ENCODE measurements at places on chromosomes 11 and 22.

DNA sequence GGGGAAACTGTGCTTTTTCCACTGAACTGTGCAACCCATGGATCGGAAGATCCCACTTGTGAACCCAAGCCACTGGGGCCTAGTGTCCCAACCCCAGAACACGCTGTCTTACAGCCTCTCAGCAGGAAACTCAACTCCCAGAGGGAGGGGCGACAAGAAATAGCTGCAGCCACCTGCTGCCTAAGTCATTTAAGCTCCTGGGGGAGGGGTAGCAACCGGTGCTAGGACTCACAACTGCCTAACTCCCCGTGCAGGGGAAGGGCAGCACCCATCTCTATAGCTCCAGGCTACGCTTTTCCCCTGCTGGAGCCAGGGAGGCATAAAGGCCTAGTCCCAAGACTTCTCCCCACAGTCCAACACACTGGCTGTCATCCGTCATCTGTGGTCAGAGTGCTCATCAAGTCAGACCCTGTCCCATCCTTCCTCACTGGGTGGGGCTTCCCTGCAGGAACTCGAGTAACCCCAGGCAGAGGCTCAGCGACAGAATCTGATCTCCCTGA, 363.0 kb downstream of the LUZP2 start:
- no peak for DNase-seq

GRCh38 chr11:119624629-119625028, 104.4 kb downstream of the NECTIN1 start:
- no peak for DNase-seq

DNA sequence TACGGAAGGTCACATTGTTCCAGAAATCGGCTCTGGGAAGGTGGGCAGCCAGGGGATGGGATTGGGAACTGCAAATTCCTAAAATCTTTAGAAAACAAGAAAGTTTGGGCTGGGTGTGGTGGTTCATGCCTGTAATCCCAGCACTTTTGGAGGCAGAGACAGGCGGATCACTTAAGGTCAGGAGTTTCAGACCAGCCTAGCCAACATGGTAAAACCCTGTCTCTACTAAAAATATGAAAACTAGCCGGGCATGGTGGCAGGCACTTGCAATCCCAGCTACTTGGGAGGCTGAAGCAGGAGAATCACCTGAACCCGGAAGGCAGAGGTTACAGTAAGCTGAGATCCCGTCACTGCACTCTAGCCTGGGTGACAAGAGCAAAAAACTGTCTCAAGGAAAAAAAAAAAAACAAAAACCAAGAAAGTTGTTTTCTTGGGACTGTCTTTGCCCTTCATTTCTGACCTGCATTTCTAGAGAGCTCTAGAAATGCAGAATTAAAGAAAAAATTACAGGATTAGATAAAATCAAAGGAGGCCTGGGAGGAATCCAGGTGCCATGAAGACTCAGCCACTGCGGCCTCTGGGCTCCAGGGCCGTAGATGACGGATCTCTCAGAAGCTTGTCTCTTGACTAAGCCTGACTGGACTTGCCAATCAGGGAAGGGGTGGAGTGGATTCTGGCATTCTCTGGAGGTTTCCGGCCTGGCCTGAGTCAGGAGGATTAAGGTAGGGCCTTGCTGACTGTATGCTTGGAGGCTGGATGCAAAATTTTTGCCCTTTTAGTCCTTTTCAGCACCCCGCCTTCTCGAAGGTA, 5.3 kb upstream of the MALAT1 start:
- DNase-seq: no peak

GRCh38 chr22:47334601-47335000, 572.2 kb downstream of the TBC1D22A start:
- no peak for DNase-seq

GRCh38 chr11:58912124-58912523, 27.2 kb upstream of the GLYATL1 start:
- no peak for DNase-seq

All from T follicular helper cell (primary cell).